ENCODE measurements at places on chromosomes 6 and 20.

DNA sequence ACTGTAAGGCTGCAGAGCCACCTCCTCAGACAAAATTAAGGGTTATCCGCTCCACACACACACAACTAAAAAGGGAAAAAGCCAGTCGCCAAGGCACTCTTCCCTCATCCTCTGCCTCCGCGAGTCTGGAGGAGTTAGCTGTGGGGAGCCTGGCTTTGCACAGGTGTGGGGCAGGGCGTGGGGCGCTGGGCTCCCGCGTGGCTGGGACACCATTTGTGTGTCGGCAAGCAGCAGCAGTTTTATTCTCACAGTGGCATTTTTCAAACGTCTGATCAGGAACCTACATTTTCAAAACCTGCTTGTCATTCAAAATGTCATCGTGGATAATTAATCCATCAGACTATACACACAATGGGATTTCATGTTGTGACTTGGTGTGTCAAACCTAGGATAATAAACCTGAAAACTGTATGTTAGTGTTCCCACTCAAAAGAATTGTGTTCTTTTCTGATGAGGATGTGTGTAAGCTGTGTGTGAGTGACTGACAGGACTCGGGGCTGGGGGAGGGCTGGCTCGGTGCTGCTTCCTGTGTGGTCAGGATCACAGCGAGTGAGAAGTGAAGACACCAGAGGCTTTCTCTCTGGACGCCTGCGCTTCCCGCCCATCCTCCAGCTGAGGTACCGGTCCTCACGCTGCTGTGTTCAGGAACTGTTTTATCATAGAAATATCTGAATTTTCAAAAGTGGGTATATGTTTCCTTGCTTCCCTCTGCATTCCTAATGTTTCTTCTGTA, 83.1 kb downstream of the IRF4 start:
- DNase-seq: no peak

- DNase-seq: no peak
Observed at GRCh38 chr6:75267461-75267860, 17.1 kb downstream of the TMEM30A start.

DNA sequence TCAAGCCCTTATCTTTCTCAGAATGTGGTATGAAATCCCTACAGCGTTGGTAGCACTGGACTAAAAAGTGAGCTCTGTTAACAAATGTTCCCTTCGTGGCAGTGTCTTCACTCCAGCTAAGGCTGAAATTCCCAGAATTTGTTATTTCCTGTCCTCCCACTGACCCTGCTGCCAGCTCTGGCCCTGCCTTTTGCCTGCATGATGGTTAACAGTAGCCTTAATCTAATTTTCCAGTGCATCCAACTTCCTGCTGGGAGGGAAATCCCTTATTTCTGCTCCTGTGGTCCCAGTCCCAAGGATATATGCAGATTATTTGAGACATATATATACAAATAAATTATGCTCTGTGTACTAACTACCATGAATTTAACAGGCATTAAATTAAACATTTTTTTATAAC, 157.2 kb upstream of the CARMIL1 start:
- DNase-seq: no peak

- no peak for DNase-seq
Observed at GRCh38 chr6:137342607-137343190, 123.5 kb upstream of the IFNGR1 start.

DNA sequence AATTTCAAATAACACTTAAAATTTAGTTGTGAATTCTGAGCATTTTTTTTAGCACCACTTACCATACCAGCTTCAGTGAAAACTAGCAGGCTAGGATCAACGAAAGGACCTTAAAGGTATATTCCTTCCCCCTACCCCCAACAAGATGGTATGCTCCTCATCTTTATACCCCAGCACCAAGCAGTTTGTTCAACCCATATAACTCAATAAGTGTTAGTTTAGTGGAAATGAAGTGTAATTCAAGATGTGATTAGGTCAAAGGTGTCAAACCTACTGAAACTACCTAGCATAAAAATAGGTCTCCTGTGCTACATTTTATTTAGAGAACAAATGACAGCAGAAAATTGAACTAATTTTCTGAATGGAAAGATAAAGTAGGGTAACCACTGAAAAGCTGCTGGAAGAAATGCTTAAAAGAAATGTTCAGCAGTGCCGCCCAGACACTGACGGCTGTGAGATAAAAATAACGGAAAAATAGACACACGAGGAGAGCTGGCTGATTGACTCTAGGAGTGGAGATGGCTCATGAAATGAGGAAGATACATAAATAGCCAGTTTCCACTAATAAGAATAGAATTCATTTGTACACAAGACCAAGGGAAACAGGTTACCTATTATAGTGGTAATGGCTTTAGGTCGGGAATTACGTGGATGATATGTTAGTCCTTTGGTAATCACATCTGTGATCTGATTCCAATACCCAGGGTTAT, 94.8 kb downstream of the IPCEF1 start:
- no peak for DNase-seq

GRCh38 chr20:54228841-54229240, 21.0 kb downstream of the PFDN4 start:
- no peak for DNase-seq

DNA sequence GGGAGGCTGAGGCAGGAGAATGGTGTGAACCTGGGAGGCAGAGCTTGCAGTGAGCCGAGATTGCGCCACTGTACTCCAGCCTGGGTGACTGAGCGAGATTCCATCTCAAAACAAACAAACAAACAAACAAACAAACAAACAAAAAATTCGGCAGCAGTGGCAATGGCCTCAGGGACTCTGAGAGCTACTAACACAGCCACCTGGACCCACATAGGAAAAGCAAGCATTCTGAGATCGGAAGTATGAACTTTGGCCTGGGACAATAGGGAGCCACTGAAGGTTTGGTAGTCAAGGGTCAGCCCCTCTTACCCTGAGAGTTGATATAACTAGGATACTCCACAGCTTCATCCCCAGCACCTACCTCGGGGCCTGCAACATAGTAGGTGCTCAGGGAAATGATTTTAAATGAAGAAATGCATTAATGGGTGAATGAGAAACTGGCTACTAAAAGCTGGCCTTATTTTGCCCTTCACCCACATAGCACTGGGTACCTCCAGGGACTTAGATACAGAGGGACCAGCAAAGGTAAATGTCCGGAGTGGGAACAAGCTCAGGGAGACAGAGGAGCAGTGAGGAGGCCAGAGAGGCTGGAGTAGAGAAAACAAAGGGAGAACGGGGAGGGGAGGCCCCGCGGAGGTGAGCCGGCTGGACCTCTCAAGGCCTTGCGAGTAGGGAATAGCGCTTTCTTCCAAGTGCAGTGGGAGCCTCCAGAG, 46.6 kb upstream of the PTGIS start:
- no peak for DNase-seq

DNA sequence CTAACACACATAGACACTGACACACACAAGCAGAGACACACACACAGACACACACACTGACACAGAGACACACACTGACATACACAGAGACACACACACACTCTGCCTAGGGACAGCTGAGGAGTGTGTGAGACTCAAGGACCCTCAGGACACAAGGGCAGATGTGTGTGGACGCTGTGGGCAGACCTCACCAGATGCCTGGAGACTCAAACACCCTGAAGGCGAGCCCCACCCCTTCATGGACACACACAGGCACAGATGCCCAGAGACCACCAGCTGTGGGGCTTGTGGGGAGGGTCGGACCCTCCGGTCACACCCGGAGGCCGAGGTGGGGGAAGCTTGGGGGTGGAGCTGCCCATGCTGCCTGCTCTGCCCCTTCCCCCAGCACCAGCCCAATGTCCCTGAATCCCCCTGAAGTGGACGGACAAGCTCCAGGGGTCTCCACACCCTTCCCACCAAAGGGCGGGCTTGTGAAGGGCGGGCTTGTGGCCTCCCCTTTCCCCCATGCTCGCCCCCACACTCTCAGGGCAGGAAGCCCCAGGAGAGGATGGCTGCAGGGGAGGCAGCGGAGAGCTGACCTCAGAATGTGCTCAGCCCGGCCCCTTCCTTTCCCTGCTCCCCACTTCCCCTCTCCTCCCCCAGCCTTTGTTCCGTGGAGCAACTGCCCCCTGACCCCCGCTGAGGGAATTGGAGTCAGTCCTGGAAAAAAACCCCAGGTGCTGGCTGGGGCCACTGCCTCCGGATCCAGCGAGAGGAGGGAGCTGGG, 13.9 kb upstream of the ABHD16B start:
- DNase-seq: no peak

GRCh38 chr6:138037009-138037504, 70.2 kb downstream of the PERP start:
- DNase-seq: no peak

- no peak for DNase-seq
Observed at GRCh38 chr6:3746119-3746691, 5.3 kb downstream of the PXDC1 start.

Data from hematopoietic multipotent progenitor cell treated with erythropoietin and hydrocortisone succinate and interleukin-3 and kit ligand, for 17 days (in vitro differentiated cells).